ENCODE measurements at places on chromosomes 1 and 21.
A peak's percentile ranks its signal among the peaks of the same experiment; 100 is the strongest.

DNA sequence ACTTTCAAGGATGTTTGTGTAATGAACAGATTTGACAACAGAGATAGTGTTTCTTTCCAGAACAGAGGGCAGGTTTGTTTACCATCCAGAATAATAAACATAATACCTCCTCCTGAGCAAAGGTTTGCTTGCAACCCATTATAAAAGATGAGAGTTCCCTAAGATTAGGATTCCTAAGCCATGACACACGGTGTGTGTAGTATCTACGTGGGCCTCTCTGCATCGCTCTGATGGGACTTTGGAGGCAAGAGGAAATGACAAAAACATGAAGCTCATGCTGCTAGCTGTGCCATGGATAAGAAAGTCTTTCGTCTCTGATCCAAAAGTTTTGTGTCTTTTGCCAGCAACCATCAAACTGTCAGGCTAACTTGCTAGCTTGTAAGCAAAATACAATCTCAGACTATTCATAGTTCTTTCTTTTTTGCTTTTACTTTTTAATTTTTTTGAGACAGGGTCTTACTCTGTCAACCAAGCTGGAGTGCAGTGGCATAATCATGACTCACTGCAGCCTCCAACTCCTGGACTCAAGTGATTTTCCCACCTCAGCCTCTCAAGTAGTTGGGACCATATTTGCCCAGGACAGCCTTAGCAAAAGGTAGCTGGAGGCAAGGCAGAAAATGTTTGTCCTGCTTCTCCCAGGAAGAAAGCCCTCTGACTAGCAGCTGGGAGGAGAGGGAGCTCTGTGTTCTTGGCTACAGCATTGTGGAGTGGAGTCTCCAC, 81.1 kb downstream of the LHX4 start:
- DNase-seq, result no peak

DNA sequence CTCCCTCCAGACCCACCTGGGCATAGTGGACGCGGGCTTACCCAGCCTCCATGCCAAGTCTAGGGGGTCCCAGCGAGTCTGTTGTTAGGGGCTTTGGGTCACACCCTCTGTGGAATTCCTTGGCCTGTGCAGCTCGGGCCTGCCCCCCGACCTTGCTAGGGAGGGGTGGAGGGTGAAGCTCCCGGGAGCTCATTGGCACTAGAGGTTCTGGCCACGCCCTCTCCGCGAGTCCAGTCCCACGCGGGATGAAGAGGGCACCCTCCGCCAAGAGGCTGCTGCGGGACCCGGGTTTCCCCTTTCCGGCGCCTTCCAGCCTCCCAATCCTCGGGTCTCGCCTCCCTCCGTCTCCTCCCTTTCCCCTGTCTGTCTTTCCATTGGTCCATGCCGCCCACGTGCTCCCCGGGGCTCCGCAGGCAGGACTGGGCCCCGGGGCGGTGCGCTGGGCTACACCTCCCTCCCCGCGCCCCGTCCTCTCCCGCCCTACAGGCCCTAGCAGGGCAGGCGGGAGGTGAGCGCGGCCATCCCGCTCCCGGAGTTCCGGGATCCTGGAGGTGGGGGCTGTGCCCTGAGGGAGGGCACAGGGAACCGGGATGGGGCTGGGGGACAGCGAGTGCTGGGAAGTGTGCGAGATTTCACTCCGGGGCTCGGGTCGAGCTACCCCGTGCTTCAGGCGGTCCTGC, 3.5 kb downstream of the RUSC1 start:
- DNase-seq, result peak; percentile 94

DNA sequence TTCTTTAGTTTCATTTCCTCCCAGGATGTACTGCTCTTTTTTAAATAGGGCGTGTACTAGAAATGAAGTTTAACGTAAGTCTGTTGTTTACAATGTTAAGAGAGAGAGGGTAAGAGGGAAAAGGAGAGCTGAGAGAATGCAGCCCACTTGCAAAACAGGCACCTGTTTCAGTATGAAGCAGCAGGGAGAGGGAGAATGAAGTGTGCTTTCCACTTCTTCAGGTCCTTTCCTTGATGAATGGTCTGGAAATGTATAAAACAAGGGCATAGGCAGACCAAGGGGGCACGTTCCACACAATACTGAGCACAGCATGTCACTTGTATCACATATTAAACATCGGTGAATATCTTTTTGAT, 2.0 kb downstream of the KCNA3 start:
- no peak for DNase-seq

GRCh38 chr1:8602471-8603219, 214.8 kb downstream of the RERE start:
- no peak for DNase-seq

DNA sequence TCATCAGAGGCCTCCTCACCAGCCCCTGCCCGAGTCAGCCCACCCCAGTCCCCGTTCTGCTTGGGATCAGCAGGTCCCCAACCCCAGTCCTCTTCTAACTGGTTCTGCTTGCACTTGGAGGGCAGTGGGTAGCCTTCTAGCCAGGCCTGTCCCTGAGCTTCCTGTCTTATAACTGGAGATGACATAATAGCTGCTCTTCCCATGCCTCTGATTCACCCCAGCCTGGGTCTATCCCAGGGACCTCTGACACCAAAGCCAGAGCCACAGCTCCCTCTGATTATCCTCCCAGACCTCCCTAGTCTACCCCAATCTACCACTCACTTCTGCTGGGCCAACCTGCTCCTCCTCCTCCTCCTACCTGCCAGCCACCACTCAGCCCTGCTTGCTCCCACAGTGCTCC, 31.4 kb downstream of the IQGAP3 start:
- DNase-seq, result no peak

GRCh38 chr21:18155508-18156193, 89.0 kb upstream of the CHODL start:
- no peak for DNase-seq

DNA sequence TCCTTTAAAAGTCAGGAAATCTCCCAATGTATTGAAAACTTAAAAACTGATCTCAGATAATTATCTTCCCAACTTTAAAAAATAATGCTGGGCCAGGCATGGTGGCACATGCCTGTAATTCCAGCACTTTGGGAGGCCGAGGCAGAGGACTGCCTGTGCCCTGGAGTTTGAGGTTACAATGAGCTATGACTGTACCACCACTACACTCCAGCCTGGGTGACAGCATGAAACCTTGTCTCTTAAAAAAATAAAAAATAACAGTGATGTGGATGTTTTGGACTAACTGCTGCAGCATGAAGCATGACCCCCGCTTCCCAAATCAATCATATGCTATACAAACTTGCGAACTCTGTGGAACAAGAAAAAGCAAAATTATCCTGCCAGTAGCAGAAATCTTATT, 186.3 kb downstream of the RERE start:
- DNase-seq, result no peak

GRCh38 chr1:239930686-239931262, 160.9 kb upstream of the FMN2 start:
- no peak for DNase-seq

DNA sequence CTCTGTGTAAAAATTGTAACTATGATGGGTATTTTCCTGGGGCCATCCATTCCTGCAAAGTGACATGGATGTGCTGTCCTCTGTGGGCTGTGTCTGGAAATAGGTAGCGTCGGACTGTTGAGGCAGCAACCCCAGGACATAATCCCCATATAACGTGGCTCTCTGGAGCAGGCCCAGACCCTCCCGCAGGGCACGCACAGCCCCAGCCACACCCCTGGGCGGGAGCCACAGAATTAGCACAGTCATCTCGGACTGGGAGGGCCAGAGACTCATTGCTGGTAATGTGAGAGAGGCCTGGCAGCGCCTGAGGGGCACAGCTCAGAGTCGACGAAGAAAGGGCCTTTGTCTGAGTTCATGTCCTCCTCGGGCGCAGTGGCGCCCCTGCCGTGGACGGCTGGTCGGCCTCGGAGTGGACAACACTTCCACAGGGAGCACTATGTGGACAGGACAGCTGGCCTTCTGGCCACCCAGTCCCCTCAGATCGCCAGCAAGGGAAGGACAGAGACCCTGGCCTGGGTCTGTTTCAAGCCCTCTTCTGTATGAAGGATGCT, 20.1 kb downstream of the SIM2 start:
- no peak for DNase-seq

DNA sequence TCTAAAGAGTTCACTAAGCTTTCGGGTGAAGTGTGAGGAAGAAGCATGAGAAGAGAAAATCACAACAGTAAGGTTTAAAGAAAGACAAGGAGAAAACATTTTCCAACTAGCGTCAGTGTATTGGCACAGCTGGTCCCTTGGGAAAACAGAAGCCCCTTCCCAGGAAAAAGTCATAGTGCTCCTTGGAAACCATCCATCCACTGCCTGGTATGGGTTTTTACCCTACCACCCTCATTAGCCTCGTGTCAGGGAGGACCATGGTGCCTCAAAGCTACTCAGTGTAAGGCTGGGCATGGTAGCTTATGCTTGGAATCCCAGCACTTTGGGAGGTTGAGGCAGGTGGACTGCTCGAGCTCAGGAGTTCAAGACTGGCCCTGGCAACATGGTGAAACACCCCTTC, 12.7 kb downstream of the AADACL4 start:
- DNase-seq, result no peak

DNA sequence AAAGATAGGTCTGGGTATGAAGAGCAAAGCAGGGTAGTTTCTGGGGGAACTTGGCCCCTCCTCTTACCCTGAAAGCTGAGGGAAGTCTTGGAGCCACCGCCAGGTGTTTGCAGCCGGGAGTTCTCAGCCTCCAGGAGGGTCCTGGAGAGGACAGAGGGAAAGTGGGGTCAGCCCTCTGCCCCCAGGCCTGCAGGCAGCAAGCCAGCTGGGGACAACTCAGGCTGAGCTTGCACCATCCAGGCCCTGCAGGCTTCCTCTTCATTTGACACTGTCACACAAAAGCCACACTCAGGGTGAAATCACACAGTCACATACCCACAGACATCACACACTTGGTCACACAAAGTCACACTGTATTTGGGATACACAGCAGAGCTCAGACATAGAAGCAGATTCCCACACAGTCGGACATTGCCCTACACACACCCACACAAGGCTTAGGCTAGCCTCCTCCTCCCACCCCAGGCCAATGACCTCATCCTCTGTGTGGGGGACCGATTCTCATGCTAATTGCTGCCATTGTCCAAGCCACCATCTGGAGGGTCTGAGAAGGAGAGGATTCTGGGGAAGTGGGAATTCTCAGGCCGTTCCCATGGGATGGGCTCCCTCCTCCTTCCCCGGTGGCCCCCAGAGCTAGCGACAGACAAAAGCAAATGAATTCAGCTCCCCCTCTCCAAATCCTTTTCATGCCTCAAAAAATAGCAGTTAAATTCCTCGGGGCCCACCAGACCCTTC, 3.7 kb downstream of the NES start:
- no peak for DNase-seq

- no peak for DNase-seq
These were observed 94.4 kb downstream of the PATJ start for GRCh38 chr1:61836649-61837048.

- peak; percentile 39 for DNase-seq
These were observed 488 bp downstream of the SLC35D1 start for GRCh38 chr1:67053535-67053784.

- peak; percentile 12 for DNase-seq
These were observed 9.7 kb downstream of the OR2B11 start for GRCh38 chr1:247448107-247448791.

DNA sequence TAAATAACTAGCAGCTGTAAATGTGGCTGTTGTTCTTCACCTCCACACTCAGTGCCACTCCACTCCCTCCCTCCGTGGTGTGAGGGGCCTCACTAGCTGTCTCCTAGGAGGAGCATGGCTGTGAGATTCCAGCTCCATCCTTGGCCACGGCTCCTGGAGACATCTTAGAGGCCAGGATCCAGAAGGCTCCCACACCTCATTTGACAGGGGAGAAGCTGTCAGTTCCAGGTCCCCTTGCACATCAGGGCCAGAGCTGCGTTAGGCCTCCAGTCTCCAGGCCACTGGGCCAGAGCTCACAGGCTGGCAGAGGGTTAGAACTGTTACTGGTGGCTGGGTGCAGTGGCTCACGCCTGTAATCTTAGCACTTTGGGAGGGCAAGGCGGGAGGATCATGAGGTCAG, 15.0 kb downstream of the PCSK9 start:
- no peak for DNase-seq

DNA sequence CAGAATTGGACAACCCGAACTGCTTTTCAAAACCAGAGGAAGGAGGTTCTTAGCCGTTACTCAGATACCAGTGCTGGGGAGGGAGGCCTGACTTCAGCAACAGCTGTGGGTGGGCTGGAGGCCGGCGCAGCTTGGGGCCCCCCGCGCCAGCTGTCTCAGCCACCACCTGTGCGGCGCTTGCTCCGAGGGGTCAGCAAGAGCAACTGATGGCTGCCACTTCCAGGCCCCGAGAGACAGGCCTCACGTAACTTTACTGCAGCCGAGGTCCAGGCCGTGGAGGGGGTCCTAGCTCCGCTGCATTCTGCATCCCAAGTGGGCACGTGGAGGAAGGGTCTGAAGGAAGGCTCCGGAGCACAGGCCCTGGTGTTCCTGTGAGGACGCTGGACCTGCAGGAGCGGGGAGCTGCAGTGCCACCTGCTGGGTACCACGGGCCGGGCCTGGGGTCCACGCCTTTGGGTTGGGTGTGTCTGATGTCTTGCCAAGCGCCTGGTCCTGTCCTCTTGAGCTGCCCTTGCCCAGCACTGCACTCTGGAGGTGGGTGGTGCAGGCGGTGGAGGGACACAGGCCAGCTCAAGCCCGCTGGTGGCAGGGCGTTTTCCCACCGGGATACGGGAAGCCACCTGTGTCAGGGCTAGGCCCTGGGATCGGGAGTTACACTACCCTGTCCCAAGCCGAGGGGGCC, 9.8 kb downstream of the THAP3 start:
- DNase-seq, result peak; percentile 58

DNA sequence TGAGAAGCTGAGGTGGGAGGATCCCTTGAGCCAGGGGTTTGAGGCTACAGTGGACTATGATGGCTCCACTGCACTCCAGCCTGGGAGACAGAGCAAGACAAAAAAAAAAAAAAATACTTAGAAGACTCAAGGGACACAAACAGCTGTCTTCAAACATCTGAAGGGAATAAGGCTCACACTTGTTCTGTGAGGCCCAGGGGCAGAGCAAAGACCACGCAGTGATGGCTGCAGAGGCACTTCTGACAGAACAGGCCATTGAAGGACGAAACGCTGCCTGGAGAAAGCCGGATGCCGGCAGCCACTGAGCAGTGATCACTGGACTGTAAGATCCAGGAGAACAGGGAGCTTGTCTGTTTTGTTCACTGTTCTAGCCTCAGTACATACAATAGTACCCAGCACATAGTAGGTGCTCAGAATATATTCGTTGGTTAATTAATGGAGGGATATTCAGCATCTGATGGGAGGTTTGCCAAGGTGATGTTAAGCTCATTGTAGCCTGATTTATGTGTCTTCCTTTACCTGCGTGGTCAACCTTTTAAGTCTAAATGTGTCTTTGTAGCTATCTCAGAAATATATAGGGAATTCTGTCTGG, 12.1 kb upstream of the NDC1 start:
- DNase-seq, result no peak

DNA sequence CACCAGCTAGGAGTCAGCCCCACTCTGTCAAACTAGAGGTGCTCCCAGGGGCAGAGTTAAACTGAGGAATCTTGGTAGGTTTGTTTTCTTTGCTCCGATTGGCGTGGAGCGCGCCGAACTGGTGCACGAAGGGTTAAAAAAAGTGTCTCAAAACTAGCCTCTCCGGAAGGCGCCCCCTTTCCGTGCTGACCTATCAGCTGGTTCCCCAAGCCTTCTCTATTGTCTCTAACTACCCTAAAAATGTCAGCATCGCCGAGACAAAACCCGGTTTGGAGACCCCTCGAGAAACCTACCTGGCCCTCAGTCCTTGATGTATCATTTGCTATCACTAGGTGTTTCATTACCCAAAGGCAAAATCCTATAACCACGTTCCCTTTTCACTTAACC, 2.2 kb downstream of the TGFB2 start:
- DNase-seq, result no peak

Measured in activated naive CD8-positive, alpha-beta T cell treated with anti-CD3 and anti-CD28 coated beads, Interleukin-2, amount 50 U/mL, for 24 hours (primary cell).